ENCODE measurements at places on chromosomes 4 and X.

GRCh38 chr4:119525771-119526712 lies 102.6 kb downstream of the PDE5A start:
- DNase-seq, result peak; percentile 48

DNA sequence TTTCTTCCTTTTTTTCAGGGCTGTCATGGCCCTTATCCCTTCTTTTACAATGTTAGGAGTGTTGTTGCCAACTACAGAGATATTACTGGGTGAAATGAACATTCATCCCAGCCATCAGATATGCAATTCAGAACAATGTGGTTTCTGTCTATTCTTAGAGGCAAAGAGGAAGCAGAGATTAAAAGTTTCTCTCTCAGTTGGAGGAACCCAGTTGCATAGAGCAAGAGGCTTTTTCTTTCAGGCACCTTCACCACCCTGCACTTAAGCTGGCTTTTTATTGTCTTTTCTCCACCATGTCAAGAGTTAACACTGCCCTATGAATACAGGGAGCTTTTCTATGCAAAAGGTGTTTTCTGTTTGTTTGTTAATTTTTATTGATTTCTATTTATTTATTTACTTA lies 1559.6 kb upstream of the IGFBP7 start:
- no peak for DNase-seq

GRCh38 chrX:2321411-2321810 lies 179.4 kb downstream of the DHRSX start:
- DNase-seq, result no peak

DNA sequence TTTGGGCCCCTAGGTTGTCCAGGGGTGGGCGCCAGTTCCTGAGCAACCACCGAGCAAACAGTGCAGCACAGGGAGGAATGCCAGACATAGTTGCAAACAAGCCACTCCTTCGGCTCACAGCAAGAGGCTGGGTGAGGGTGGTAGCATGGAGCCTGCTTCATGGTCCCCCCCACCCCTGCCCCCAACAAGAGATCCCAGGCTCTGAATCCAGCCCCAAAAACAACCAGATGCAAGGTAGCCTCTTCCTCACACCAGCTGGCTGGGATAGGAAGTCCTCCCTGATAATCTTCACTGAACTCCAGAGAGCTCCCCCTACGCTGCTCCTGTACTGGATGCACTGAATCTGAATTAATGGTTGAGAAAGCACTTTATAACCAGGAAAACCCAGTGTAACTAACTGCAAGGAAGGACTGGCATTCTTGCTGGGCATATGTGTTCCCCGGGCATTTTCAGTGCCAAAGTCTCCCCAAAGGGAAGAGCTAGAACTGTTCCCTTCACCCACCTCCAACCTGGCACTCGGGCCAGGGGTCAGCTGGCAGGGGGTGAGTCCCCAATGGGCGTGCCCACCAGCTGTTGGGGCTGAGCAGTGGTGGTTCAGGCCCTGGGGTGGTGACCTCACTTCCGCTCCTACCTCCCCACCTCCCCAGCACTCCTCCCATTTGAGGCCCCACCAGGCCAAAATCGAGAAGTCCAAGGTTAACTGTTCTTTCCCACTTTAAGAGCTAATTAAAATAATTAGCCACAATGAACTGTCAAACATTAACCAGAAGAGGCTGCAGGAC lies 1.5 kb downstream of the ELF4 start:
- DNase-seq, result no peak

GRCh38 chr4:165606465-165607205 lies 227.8 kb downstream of the CPE start:
- DNase-seq, result no peak

- DNase-seq, result no peak
These were observed 123.7 kb downstream of the STOX2 start for GRCh38 chr4:184028561-184029374.

DNA sequence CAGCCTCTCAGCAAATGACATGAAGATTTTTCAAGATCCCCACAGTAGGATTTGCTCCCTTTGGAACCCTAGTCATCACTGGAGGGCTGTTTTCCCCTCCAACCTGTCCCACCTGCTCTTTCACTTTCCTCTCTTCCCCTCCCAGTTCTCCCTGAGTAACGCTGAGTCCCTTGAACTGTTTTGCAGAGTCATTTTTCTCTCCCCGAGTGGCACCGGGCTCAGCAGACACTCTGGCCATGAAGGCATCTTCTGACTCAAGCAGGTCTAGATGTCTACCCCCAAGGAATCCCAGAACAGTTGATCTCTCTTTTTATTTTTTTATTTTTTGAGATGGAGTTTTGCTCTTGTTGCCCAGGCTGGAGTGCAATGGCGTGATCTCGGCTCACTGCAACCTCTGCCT lies 52.2 kb downstream of the HTRA3 start:
- no peak for DNase-seq

GRCh38 chr4:149676076-149676475 lies 139.6 kb downstream of the IQCM start:
- no peak for DNase-seq

- DNase-seq, result peak; percentile 90
These were observed 65.0 kb downstream of the SCD5 start for GRCh38 chr4:82733636-82734035.

- DNase-seq, result no peak
These were observed 95.6 kb upstream of the PRR32 start for GRCh38 chrX:126723881-126724280.

GRCh38 chr4:159360549-159360948 lies 257.7 kb downstream of the RAPGEF2 start:
- peak; percentile 94 for DNase-seq

GRCh38 chr4:20624793-20625374 lies 75.4 kb upstream of the PACRGL start:
- DNase-seq, result no peak

DNA sequence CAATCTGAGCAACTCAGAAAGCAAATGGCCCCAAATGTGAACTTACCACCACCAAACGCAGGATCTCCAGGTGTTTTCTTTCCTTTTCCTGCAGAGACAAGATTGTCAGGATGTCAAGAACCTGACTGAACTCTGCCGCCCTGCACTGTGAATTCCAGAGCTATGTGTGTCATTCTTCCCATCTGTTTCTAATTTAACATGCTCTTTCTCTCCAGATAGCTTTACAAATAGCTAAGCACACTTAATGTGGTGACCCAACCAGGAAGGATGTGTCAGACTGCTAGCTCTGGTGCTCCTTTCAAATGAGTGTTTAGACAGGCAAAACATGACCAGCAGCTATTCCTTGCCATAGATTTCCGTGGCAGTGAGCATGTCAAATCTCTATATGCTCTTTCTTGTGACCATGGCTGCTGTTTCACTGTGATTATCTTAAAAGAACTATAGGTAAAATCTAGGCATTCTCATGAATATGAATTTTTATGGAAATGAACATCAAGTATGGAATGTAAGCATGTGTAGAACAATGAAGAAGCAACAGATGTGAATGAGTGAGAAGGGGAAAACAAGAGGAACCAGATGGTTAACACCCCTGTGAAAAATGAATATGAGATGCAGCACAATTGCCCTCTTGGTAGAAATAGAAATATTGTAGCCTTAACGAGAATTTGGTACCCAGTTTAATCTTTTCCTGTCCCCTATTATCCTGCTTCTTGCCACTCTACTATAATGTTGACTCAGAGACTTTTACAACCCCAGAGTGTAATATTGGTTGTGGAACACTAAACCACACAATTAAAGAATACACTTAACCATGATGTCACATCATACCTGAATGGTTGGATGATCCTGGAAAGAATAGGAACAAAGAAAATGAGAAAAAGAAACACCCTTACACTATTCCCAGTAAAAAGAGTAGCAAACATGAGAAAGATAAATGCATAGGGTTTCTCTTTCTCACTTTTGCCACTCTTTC lies 247.8 kb upstream of the DKK2 start:
- DNase-seq, result peak; percentile 97

DNA sequence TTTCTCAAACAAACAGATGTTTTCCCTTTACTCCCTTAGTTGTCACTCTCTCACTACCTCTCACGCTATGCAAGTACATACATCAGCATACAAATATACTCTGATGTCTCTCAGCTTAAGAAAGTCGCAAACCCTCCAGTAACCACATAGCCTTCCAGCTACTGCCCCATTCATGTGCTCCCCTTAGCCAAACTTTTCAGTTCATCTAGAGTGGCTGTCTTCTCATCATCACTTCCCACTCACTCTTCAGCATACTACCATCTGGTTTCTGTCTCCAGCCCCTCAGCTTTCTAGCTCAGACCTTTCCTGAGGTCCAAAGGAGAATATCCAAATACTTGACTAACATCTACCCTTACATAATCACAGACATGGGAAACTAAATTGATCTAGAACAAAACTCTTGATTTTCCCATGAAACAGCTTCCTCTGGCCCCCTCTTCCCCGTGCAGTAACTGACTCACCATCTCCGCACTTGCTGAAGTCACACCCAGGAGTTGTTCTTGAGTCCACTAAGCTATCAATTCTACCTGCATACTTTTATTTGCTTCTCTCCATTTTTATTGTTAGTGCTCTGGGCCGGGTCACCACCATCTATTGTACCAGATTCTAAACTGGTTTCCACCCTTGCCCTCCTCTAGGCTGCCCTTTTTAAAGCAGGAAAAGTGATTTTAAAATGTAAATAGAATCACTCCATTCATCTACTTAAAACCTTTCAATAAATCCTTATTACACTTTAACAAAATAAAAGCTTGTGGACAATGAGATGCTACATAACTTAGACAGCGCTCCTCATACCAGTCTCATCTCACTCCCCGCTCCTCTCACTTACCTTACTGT lies 57.2 kb downstream of the CASP6 start:
- no peak for DNase-seq

- DNase-seq, result no peak
These were observed 4.0 kb upstream of the HERC5 start for GRCh38 chr4:88452912-88453311.

Data from fibroblast of mammary gland (primary cell).